T-helper 2 cell treated with Interferon-gamma antibody and Interleukin-4, amounts not matched to agents 100 ng/mL and 5 ng/mL, for 36 hours (primary cell): ENCODE measurements at places on chromosomes 6 and 20. TPM values are rescaled to one million over a fixed set of nuclear protein-coding genes. Genes with fewer than 3 reads are reported as not detected.

The BPIFB2 gene
- total RNA-seq: not detected in 2 replicates

The YTHDF1 gene
- total RNA-seq: 42.4 and 42.6 TPM in 2 replicates

The MYB gene
- 75.7 and 77.9 TPM in 2 replicates for total RNA-seq

The SLC35D3 gene
- not detected in 2 replicates for total RNA-seq

The COL9A1 gene
- not detected in 2 replicates for total RNA-seq
